ENCODE measurements at places on chromosomes 3 and 15. TPM values are rescaled to one million over a fixed set of nuclear protein-coding genes. Genes with fewer than 3 reads are reported as not detected.

Gene NUP210
- total RNA-seq, result 204 TPM

GRCh38 chr15:65791335-65792137, 557 bp downstream of the DENND4A start:
- H3K27ac ChIP-seq, result peak overlapping the region; percentile 98
- H3K4me3 ChIP-seq, result peak overlapping the region; percentile 89
- H3K36me3 ChIP-seq, result peaks cover 5% of the 10 kb centered on the region

GRCh38 chr3:139975594-139976365, 40.8 kb downstream of the CLSTN2 start:
- no peaks in the 10 kb centered on the region for H3K27me3 ChIP-seq
- H3K27ac ChIP-seq, result no peak overlapping the region
- no peak overlapping the region for H3K4me3 ChIP-seq
- no peak for DNase-seq
- no peaks in the 10 kb centered on the region for H3K4me1 ChIP-seq

DNA sequence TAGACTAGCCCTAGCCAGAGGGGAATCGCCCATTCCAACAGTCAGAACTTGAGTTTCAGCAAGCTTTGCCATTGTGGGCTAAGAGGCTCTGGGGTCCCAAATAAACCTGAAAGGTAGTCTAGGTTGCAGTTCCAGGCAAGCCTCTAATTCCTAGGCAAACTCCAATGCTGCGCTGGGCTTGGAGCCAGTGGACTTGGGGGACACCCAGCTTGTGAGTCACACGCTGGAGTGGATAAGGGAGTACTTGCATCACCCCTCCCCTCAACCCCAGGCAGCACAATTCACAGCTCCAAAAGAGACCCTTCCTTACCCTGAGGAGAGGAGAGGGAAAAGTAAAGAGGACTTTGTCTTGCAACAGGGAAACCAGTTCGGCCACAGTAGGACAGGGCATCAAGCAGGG, 105.2 kb upstream of the DPPA4 start:
- H3K36me3 ChIP-seq, result no peaks in the 10 kb centered on the region
- H3K4me1 ChIP-seq, result no peaks in the 10 kb centered on the region
- DNase-seq, result no peak
- no peak overlapping the region for H3K4me3 ChIP-seq
- H3K27me3 ChIP-seq, result peaks cover 4% of the 10 kb centered on the region
- H3K27ac ChIP-seq, result no peak overlapping the region

GRCh38 chr3:123424999-123425712, 23.7 kb downstream of the ADCY5 start:
- H3K36me3 ChIP-seq, result no peaks in the 10 kb centered on the region
- H3K27ac ChIP-seq, result no peak overlapping the region
- peaks cover 11% of the 10 kb centered on the region for H3K27me3 ChIP-seq
- no peaks in the 10 kb centered on the region for H3K4me1 ChIP-seq
- DNase-seq, result no peak

DNA sequence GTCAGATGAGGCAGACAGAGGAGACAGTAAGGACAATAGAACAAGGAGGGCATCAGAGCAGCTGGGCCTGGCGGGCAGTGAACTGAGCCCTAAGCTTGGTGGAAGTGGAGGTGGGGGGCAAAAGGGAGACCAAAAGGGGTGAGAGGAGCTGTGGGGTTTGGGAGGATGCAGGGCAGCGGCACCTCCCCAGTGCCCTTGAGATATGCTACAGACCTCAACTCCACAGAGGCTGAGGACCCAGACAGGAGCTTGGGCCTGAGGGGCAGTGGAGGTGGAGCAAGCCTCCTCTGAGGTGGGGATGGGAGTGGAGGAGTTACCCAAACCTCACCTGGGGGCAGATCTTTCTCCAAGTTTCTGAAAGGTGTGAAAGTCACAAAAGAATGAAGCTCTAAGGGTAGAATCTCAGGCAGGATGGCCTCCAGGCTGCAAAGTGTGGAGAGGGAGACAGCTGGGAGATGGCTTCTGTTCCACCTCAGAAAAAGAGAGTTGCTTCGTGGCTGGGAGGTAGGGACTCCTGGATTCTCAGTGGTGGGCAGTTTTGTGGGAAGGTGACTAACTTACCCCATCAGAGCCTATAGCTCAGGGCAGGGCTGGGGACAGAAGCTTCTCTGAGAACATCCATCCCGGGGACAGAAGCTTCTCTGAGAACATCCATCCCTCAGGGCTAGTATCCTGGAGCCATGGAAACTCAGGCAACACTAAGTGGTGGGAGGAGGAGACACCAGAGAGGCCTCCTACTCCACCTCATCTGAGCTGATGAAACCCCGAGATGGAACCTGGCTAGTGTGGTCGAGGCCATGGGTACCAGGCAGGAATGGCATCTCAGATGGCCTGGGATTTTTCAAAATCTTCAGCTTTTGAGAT, 2.3 kb upstream of the CLK3 start:
- DNase-seq, result no peak
- peaks cover 14% of the 10 kb centered on the region for H3K36me3 ChIP-seq
- peak overlapping the region; percentile 71 for H3K27ac ChIP-seq
- H3K4me1 ChIP-seq, result peaks cover 33% of the 10 kb centered on the region

DNA sequence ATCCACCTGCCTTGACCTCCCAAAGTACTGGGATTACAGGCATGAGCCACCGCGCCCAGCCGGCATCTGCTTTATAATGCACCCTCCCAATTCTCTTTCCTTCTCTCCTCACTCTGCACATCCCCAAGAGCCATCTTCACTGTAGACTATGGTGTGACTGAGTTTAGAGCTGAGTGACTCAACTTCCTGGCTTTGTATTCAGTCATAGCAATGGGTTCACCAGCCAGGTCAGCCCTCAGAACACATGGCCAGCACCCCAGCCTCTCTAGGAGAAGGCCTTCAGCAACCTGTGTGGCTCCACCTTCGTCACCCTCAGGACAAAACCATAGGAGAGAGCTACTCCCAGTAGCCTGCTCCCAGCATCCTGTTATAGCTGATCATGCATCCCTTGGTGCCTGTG, 33.0 kb downstream of the ARID3B start:
- H3K27me3 ChIP-seq, result no peaks in the 10 kb centered on the region
- peaks cover 62% of the 10 kb centered on the region for H3K36me3 ChIP-seq
- peaks cover 6% of the 10 kb centered on the region for H3K4me1 ChIP-seq
- H3K27ac ChIP-seq, result no peak overlapping the region
- no peak for DNase-seq

DNA sequence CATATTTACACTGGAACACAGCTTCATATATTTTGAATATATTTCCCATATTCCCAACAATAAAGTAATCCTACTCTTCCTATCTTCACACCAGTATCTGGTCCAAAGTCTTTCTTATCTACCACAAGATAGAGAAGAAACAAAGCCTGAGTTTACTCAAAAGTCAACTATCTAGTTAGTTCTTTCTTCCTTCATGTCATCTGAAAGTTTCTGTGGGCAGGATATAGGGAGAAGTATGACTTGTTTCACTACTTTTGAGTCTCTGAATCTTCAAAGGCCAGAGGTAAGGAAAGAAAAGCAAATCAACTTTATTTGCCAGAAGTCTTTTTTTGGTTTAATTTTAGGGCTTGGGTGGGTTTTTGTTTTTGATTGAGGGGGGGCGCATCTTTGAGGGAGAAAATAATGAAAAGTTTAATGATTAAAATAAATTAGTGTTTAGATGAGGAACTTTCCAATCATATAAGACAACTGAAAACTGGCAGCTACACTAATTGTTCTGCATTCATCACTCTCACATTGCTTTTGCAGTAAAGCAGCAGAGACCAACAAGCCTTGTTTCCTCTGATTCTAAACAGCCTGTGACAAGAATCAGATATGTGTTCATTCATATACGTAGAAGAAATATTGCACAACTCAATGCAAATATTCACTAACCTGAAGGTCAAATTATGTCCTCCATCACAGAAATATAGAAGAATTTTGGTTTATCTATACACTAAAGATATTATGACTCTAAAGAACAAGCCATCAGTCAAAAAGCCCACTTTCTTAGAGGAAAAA, 421.4 kb downstream of the SHQ1 start:
- H3K4me3 ChIP-seq, result no peak overlapping the region
- no peak for DNase-seq
- H3K27ac ChIP-seq, result peak overlapping the region; percentile 67
- peaks cover 53% of the 10 kb centered on the region for H3K4me1 ChIP-seq
- peaks cover 29% of the 10 kb centered on the region for H3K36me3 ChIP-seq
- H3K27me3 ChIP-seq, result no peaks in the 10 kb centered on the region

Gene OXTR
- 0.65 TPM for total RNA-seq

- H3K27ac ChIP-seq, result no peak overlapping the region
- H3K27me3 ChIP-seq, result no peaks in the 10 kb centered on the region
- peaks cover 23% of the 10 kb centered on the region for H3K4me1 ChIP-seq
These were observed 695.4 kb downstream of the FHIT start for GRCh38 chr3:60555686-60556354.

GRCh38 chr3:192794216-192794615, 66.9 kb upstream of the FGF12 start:
- H3K27me3 ChIP-seq, result no peaks in the 10 kb centered on the region
- no peak overlapping the region for H3K27ac ChIP-seq
- H3K36me3 ChIP-seq, result no peaks in the 10 kb centered on the region

DNA sequence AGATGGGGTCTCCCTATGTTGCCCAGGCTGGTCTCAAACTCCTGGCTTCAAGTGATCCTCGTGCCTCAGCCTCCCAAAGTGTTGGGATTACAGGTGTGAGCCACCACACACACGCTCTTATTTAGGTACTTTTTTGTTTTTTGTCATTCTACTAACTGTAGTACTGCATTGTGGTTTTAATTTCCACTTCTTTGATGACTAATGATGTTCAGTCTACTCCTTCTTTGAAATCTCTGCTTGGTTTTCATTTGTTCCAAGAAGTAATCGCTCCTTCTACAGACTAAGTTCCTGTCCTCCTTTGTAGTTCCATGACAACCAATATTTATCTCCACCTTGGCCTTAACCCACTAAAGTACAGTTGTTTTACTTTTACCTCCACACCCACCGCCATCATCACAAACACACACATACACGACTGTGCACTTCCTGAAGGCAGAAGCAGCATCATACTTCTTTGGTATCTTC, 529 bp upstream of the DLEC1 start:
- peaks cover 3% of the 10 kb centered on the region for H3K27me3 ChIP-seq
- H3K27ac ChIP-seq, result peak overlapping the region; percentile 95
- H3K36me3 ChIP-seq, result peaks cover 14% of the 10 kb centered on the region
- peak overlapping the region; percentile 71 for H3K4me3 ChIP-seq

DNA sequence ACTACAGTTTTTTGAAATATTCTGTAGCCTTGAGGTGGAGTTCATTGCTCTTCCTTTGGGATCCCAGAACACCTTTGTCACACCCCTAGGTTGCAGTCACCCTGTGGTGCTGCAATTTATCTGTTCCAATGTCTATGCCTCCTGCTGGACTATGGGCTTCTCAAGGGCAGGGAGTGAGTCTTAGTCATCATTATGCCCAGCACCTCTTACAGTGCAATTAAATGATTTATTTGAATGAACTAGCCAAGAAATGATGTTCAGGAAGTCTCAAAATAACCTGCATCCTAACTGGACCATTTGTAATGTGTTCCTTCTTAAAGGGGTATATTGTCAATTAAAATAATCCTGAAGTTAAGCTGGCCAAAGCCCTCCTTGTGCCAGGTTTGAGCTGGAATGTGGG, 28.5 kb downstream of the SHC4 start:
- H3K4me3 ChIP-seq, result no peak overlapping the region
- no peaks in the 10 kb centered on the region for H3K36me3 ChIP-seq
- H3K27me3 ChIP-seq, result peaks cover 22% of the 10 kb centered on the region

DNA sequence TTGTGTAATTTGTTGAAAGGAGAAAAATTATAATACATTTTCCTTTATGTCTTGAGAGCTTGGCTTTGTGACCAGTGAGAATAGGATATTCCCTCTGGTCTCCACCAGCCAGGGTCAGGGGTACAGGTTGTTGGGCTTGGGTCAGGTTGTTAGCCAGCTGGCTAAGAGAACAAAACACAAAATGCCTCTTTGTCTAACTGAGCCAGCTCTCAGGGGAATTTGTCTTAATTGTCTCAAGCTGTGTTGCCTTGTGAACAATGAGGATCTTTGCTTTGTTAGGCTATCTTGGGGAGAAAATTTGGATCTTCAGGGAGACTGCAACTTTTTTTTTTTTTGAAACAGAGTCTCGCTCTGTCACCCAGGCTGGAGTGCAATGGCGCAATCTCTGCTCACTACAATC, 17.7 kb upstream of the GK5 start:
- no peaks in the 10 kb centered on the region for H3K4me1 ChIP-seq
- H3K27ac ChIP-seq, result no peak overlapping the region
- peaks cover 40% of the 10 kb centered on the region for H3K27me3 ChIP-seq
- DNase-seq, result no peak
- no peaks in the 10 kb centered on the region for H3K36me3 ChIP-seq

DNA sequence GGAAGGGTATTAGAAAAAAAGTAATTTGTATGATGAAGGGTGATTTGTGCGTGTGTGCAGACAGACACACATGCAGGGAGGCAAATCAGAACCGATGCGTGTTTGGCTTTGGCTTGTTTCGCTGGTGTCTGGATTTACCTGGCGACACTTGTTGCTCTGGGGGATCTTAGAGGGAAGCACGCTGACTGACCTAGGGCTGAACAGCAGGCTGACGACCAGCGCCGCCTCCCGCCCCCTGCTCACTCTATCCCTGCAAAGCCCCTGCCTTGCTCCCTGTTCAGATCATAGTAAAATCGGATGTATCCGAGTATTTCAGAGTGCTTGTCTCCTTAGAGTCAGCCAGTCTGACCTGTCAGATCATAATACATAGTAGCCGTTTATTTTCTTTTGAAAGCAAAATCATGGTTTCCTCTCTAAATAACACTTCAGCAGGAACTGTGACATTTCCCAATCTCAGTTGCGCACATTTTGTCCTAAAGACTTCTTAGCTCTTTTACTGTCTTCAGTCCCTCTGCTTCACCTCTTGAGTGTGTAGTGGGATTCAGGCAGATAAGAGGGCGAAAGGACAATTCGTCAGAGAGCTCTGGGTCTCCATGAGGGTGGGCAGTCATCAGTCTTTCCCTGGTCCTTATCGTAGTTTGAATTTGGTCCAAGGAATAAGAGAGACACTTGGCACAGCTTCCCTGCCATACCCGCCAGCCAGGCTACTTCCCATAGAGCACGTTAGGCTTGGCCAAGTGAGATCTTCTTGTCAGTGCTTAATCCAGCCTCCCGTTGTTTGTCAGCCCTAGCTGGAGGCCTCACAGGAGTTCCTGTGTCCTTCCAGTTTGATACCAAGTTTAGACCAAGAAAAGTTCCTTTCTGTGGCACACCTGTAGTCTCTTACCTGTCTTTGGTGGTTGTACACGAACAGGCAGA, 97.4 kb downstream of the PGPEP1L start:
- no peak overlapping the region for H3K4me3 ChIP-seq
- no peaks in the 10 kb centered on the region for H3K27me3 ChIP-seq
- DNase-seq, result no peak
- peaks cover 21% of the 10 kb centered on the region for H3K36me3 ChIP-seq
- peaks cover 10% of the 10 kb centered on the region for H3K4me1 ChIP-seq

- H3K4me3 ChIP-seq, result no peak overlapping the region
- H3K27ac ChIP-seq, result no peak overlapping the region
- H3K27me3 ChIP-seq, result no peaks in the 10 kb centered on the region
- DNase-seq, result no peak
- no peaks in the 10 kb centered on the region for H3K4me1 ChIP-seq
These were observed 621.4 kb downstream of the OTOL1 start for GRCh38 chr3:162117961-162118360.

GRCh38 chr3:4376499-4376898, 73.3 kb downstream of the SETMAR start:
- H3K27me3 ChIP-seq, result no peaks in the 10 kb centered on the region
- no peak overlapping the region for H3K4me3 ChIP-seq
- H3K27ac ChIP-seq, result no peak overlapping the region
- no peak for DNase-seq

Gene PP2D1
- not detected for total RNA-seq
